ENCODE measurements at places on chromosomes 1 and 21.

DNA sequence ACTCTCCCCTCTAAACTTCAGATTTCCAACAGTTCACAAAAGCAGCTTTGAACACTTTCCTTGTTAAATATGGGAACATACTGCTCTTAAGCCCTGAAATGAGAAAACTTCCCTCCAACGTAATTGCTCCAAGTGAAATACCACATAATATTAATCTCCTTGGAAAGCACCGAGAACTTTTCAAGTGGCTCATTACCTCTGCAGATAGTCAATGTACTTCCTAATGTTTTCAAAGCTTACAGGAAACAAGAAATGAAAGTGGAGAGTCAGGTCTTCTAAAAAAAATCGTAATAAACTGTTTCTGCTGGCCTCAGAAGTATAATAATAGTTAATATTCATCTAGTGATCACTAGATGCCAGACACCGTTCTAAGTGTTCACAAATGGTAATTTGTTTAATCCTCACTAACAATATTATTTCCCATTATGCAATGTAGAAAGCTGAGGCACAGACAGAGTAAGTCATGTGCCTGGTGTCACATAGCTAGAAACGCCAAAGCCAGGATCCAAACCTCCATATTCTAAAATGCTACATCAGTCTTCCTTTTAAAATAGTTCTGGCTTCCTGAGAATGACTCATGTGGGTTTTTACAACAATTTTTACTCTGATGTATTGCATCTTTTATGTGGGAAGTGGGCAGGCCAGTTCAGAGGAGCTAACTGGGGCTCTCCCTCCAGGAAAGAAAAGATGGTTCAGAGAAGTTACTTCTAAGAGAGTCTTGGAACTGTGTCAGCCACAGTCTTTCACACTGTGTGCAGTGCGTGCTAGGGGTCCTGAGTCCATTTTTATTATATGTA is 177.2 kb downstream of the PLPPR4 start:
- DNase-seq = no peak

DNA sequence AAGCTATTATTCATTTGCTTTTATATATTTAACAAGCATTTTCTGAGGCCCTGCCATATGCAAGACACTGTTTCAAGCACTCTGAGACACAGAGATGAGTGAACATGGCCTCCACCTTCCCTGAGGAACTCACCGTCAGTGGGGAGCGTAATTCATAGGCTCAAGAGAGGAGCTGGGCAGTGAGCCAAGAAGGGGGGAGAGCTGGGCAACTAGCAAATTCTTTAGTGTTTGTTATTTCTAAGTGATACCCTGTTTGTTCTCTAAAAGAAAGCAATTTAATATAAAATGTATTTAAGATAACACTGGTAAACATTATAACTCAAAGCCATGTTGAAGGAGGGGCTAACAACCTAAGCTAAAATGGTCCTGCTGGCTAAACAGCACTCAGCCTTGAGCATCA is 119.2 kb upstream of the NGF start:
- no peak for DNase-seq

- no peak for DNase-seq
These were observed 116.2 kb downstream of the PTBP2 start for GRCh38 chr1:96837781-96838216.

GRCh38 chr1:33391343-33392078 is 39.4 kb downstream of the PHC2 start:
- no peak for DNase-seq

DNA sequence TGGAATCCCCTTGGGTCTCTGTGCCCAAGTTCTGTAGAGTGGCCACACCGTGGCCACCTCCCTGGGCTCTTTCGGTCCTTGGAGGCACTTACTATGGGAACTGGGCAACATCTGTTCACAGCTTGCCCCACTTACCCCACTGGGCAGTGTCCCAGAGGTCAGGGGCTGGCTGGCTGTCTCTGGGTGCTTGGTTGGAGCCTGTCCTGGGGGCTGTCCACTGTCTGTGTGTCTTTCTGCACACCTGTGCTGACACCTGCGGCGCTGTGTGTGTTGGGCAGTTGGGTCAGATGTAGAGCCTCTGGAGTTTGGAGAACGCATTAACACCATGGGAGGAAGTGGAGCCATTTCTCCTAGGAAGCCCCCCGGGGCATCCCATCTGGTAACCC is 1.3 kb upstream of the TMEM54 start:
- DNase-seq = no peak

DNA sequence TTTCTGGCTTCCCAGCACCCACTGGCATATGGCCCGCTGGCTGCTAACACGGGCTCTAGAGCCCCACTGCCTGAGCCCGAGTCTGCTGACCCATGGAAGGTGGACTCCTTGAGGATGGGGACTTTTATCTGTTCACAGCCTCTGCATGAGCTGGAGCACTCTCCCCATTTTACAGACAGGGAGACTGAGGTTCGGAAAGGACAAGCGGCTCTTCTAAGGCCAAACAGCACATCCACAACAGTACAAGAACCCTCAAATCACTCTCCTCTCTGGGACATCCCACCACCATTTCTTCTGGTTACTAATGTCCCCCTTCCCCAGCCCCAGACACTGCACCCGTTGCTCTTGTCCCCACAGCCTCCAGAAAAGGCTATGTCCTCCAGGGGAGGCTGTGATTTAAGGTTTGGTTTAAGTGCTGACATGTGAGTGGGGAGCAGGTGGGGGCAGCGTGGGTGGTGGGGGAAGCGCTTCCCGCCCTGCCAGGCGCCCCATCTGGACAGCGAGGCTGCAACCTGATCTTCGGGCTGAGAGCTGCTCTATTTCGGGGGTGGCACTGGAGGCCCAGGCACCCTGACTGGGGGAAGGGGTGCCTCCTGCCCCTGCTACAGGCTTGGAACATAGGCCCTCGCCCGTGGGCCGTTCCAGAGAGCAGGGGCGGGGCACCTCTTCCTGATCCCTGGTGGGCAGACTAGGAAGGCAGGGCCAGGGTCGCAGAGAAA is 104.8 kb upstream of the WNT4 start:
- no peak for DNase-seq

DNA sequence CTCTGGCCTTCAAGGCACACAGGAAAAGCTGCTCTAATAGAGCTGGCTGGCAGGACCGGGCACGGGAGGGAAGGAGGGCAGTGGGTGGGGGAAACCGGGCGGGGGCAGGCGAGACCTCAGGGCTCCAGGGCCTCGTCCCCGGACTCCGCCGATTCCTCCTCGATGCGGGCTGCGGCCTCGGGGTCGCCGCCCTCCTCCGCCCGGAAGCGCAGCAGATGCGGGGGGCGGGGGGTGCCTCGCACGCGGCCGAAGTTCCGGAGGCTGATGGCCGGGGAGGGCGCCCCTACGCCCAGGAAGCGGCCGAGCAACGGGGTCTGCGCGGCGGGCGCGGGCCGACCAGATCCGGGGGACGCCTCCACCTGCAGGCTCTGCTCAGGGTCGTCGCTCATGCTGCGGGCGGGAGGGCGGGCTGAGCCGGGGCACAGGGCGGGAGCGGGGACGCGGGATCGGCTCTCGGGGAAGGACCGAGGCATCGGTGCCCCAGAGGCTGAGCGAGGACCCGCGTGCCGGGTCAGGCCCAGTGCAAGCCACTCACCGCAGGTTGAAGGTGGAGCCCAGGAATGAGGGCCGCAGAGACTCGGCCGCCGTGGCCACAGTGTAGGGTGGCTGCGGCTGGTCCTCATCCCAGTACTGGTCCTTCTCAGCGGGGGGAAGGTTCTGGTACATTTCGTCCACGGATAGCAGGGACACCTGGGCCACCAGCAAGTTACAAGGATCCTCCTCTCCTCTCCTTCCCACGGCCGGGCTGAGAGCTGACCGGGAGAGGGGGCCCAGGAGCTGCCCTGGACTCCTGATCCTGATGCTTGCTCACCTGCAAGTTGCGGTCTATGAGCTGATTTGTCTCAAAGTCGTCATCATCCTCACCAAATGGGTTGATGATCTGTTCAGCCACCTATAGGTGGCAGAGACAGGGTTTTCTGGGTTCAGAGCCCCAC is 3.6 kb downstream of the BEST4 start:
- DNase-seq = no peak

GRCh38 chr1:19462781-19463503 is 22.4 kb downstream of the CAPZB start:
- no peak for DNase-seq

DNA sequence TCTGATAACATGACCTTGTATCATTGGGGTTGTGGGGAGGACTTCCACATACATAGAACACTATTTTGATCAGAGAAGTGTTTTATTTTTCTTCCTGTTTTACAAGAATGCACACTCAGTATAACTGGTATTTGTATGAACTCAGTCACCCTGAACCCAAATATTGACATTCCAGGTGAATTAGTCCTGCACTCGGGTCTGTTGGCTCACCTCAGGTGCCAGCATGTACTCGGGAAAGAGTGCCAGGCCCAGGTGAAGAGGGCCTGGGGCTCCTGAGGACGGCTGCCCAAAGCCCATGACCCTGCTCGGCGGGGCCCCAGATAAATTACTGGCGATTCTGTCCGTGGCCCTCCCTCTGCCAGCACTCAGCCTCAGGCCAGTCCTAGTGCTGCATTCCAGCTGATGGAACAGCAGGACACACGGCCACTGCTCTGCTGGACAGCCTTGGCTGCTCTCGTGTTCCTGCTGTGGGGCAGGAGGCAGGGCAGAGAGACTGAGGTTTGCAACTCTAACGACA is 75.4 kb upstream of the TMPRSS2 start:
- no peak for DNase-seq

GRCh38 chr21:15415541-15416261 is 314.1 kb upstream of the USP25 start:
- no peak for DNase-seq

DNA sequence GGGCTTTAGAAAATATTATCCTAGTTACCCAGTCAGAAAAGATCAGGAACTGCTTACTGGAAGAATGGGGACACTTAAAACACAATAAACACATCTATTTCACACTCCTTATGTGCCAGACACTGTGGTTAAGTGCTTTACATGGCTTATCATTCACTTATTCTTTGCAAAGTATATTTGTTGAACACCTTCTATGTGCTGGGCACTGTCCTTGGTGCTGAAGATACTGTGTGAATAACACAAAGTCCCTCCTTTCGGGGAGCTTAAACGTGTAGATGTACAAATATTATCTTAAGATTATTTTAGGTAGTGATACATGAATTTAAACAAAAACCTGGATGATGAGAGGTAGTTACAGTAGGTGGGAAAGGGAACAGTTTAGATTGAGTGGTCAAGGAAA is 169.3 kb downstream of the ST6GALNAC5 start:
- no peak for DNase-seq

GRCh38 chr1:202104073-202104472 is 18.6 kb upstream of the GPR37L1 start:
- no peak for DNase-seq

GRCh38 chr21:28337315-28337714 is 655.4 kb downstream of the LTN1 start:
- no peak for DNase-seq
